CD4-positive, alpha-beta T cell treated with Interferon gamma for 1 hour (primary cell): ENCODE measurements at places on chromosomes 7 and 10.

DNA sequence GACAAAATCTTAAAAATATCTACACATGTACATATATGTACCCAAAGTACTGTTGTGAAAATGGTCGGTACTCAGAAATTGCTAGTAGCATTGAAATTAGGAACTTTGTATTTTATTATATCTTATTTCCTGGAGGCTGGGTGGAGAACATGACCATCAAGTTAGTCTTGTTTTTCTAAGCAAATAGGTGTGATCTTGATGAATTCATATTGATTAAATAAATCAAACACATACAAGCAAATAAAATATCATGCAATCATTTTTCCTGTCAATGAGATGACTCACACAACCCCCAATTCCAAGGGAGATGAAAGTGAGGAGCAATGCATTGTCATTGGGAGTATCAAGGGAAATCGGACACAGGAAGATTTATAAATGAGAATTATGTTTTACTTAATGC is 18.0 kb downstream of the VSTM2A start:
- no peak for DNase-seq

GRCh38 chr7:122140918-122141317 is 3.1 kb downstream of the AASS start:
- DNase-seq: no peak

DNA sequence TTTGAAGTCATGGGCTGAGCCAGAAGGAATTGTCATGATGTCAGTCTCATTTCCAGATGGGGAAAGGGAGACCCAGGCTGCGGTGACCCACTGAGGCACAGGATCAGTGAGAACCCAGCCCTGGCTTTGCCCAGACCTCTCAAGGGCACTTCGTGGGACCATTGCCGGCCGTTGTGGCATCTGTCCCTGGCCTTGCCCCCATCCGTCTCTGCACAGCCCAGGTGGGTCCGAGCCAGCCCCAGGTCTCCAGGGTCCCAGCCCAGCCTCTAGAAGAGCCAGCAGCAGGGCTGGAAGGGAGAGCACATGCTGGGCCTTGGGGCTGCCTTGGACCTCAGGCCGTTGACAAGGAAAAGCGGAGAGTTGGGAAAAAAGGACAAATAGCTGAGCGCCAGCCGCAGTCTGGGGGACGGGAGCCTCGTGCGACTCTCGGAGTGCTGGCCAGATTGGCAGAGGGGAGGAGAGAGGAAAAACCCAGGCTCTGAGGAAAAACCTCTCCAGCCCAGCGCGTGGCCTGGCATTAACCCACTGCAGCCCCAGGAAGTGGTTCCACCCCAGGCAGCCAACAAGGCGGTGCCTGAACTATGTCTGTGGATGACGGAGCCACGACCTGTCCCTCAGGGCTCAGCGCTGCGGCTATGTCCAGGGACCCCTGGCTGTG is 30.2 kb downstream of the GRIFIN start:
- DNase-seq: no peak

DNA sequence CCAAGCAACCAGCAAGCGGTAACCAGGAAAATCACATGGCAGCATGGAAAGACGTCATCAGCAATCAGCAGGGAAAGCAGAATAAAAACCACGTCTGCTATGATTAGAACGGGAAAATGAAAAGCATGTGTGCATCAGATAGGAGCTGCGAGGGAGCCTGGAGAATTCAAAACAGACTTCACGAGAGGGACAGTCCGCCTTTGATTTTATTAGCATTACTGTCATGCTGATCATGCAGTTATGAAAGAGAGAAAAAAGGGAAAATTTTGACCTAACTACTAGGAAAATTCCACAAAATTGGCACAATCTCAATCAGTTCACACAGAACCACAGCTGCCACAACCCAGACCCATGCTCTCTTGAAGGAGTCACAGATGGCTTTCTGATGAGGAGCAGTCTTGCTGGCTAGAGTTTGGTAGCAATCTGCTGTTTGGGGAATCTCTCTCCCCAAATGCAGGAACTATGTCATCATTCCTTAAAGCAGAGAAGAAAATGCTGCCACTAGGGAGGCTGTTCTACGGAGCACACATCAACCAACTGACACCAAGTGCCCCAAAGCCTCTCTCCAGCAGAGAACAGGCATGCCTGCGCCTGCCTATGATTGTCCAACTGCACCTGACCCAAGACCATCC is 295.9 kb downstream of the TNS3 start:
- no peak for DNase-seq

DNA sequence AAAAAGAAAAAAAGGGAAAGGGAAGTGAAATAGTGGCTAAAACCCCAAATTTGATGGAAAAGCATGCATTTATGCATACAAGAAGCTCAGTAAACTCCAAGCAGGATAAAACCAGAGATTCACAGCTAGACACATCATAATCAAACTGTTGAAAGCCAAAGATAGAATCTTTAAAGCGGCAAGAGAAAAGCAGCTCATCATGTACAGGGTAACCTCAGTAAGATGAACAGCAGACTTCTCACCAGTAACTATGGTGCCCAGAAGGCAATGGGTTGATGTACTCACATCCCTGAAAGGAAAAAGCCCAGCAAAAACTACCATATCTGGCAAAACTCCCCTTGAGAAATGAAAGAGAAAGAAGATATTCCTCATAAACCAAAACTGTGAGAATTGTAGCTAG is 60.4 kb downstream of the TPST1 start:
- DNase-seq: no peak

- no peak for DNase-seq
These were observed 65.0 kb downstream of the INPP5A start for GRCh38 chr10:132602614-132603013.

- no peak for DNase-seq
These were observed 261.1 kb downstream of the GATA3 start for GRCh38 chr10:8315619-8316021.

DNA sequence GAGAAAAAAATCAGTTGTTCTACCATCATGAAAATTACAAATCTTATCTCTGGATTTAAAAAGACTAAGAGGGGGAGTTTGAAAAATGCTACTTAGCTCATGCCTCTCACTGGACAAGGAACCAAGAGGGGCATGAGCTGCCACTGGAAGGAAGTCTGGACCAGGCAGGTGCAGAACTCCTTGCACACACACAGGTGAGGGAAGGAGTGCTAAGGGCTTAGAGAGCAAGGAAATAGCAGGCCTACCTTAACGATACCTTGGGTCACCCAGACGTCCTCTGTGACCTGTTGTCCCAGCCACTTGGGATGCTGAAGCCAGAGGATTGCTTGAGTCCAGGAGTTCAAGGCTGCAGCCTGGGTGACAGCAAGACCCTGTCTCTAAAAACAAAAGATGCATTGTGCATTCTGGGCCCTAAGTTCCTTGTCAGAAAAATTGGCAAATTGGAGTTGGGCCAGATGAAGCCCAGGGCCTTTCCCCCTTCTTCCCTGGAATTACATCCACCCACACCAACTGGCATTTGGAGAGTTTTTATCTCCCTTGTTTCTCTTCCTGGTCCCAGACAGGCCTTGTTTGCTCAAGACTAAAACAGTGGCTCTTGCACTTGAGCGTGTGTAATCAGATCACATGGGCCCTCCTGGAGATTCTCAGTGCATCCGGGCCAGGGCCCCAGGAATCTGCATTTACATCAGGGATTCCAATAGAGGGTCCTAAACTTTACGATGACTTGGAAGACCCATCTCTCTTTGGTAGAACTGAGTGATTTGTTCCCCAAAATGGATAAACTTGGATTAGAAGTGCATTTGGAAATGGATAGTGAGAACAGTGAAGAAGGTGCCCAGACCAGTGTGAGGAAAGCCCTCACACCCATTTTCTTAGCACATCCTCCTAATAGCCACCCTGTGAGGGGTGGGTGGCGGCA is 3.0 kb downstream of the DDIT4 start:
- DNase-seq: no peak

GRCh38 chr7:1672851-1673486 is 2.9 kb downstream of the ELFN1 start:
- DNase-seq: no peak

DNA sequence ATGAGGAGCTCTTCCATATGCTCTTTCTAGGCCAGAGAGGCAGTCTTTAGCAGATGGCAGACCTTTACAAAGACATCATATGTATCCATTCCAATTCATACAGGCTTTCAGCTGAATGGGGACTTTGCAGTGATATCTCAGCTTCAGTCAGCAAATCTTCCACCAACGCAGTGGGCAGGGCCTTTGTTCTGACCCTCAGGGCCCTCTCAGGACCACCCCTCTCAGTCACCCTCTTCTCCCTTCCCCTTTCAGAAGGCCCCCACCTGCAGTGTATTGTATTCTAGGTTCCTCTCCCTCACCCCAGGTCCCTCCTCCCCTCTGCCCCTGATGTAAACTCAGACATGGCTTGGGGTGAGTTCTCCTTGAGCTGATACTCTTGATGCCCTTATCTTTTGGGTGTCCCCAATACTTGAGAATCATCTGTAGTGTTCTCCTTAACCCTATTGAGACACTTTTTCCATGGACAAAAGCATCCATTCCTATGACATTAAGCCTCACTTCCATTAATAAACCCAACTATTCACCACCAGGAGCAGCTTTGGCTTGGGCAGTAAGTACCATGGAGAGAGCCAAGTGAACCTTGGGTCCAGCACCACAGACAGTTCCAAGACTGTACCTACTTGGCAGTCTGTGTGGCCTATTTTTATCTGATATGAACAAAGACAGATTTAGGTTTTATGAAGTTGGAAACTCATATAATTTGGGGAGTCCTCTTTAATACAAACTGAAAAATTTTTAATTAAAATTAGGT is 62.7 kb downstream of the ADCYAP1R1 start:
- no peak for DNase-seq

- DNase-seq: no peak
These were observed 8.5 kb downstream of the PWWP2B start for GRCh38 chr10:132405463-132405991.

DNA sequence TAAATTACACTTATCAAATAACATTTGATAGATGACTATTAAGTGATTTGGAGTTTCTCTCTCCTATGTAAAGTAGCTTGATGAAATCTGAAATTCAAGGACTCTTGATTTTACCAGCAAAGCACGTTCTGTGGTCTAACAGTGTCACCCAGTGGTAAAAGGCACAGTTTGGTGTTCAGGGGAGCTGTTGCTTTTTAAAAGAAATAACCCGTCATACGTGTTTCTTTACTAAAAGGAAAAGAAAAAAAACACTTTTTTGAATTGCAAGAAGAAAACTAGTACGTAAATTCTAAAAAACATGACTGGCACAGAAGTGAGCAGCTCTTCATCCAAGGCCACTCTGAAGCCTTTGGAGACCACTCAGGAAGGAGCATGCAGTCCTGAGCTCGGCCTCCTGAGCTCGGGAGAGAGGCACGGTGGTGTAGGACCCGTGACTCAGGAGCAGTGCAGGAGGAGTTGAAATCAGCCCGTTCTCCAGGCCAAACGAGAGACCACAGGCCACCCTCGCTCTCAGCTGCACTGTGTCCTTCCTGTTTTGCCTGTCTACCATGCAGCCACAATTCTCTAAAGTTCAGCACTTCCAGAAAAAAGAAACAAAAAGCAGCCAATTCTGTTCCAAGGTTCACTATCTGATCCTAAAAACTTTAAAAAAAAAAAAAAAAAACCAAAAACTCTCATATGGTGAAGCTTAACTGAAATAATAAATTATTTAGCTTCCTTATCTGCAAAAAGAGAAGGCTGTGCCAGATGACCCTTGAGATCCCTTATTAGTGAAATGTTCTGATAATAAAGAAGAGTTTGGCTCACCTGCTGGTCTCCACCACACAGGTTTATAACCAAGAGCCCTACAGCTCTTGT is 212.6 kb upstream of the FRMD4A start:
- peak; percentile 37 for DNase-seq
